Epithelial cell of umbilical artery (primary cell): ENCODE measurements at places on chromosomes 1 and 21. TPM values are rescaled to one million over a fixed set of nuclear protein-coding genes. Genes with fewer than 3 reads are reported as not detected.

SLAMF8 gene
- total RNA-seq = not detected in 2 replicates

SAMD11 gene
- under 0.01 and 0.32 TPM in 2 replicates for total RNA-seq

TP73 gene
- under 0.01 TPM in 1 of 2 replicates, not detected in the other for total RNA-seq

NSUN4 gene
- 14.3 and 26.6 TPM in 2 replicates for total RNA-seq

ELAVL4 gene
- not detected in 2 replicates for total RNA-seq

NUAK2 gene
- 0.32 and 0.76 TPM in 2 replicates for total RNA-seq

ZBTB37 gene
- total RNA-seq = 2.9 and 6.4 TPM in 2 replicates

OR2L8 gene
- total RNA-seq = under 0.01 and 0.30 TPM in 2 replicates

CFAP126 gene
- total RNA-seq = not detected in 2 replicates

HENMT1 gene
- total RNA-seq = 2.6 and 2.9 TPM in 2 replicates

GPR89B gene
- 18.8 and 22.6 TPM in 2 replicates for total RNA-seq

SH3D21 gene
- total RNA-seq = 0.91 and 0.97 TPM in 2 replicates

RGSL1 gene
- total RNA-seq = not detected in 2 replicates

SH2D2A gene
- 0.97 TPM in 1 of 2 replicates, not detected in the other for total RNA-seq

GPR25 gene
- not detected in 2 replicates for total RNA-seq

DDR2 gene
- 6.8 and 16.7 TPM in 2 replicates for total RNA-seq

OR6K6 gene
- not detected in 2 replicates for total RNA-seq

LDLRAD1 gene
- total RNA-seq = not detected in 2 replicates

BCAR3 gene
- 33.5 and 56.2 TPM in 2 replicates for total RNA-seq

FMO5 gene
- total RNA-seq = 0.65 and 0.76 TPM in 2 replicates

SLC9C2 gene
- 0.32 TPM in 1 of 2 replicates, not detected in the other for total RNA-seq

FCGR3A gene
- not detected in 2 replicates for total RNA-seq

CAPZB gene
- 107 and 118 TPM in 2 replicates for total RNA-seq

SLC2A5 gene
- not detected in 2 replicates for total RNA-seq

HEYL gene
- under 0.01 TPM in 1 of 2 replicates, not detected in the other for total RNA-seq

PTGER3 gene
- total RNA-seq = under 0.01 and 0.32 TPM in 2 replicates

DENND2D gene
- total RNA-seq = 0.97 and 2.3 TPM in 2 replicates

KCNC4 gene
- total RNA-seq = 1.6 and 4.1 TPM in 2 replicates

TINAGL1 gene
- 443 and 581 TPM in 2 replicates for total RNA-seq

C1orf226 gene
- total RNA-seq = 0.32 and 1.5 TPM in 2 replicates

PRAMEF20 gene
- not detected in 2 replicates for total RNA-seq

RNF223 gene
- not detected in 2 replicates for total RNA-seq

RHD gene
- not detected in 2 replicates for total RNA-seq

S100A5 gene
- not detected in 2 replicates for total RNA-seq

ARTN gene
- total RNA-seq = 0.15 and 0.32 TPM in 2 replicates

RNF2 gene
- 24.4 and 26.3 TPM in 2 replicates for total RNA-seq

OR2L13 gene
- total RNA-seq = not detected in 2 replicates

SLAMF9 gene
- total RNA-seq = not detected in 2 replicates

VANGL1 gene
- total RNA-seq = 6.2 and 8.8 TPM in 2 replicates

HES3 gene
- total RNA-seq = not detected in 2 replicates

CCDC30 gene
- total RNA-seq = 0.32 and 0.46 TPM in 2 replicates

CA14 gene
- not detected in 2 replicates for total RNA-seq

KIF17 gene
- total RNA-seq = 0.15 and 0.32 TPM in 2 replicates

NTMT2 gene
- total RNA-seq = not detected in 2 replicates

SELENOF gene
- 213 and 260 TPM in 2 replicates for total RNA-seq

CHD5 gene
- total RNA-seq = under 0.01 TPM in 1 of 2 replicates, not detected in the other

ATF3 gene
- 0.65 and 4.9 TPM in 2 replicates for total RNA-seq

MLLT11 gene
- total RNA-seq = 3.8 and 5.8 TPM in 2 replicates

DNM3 gene
- total RNA-seq = 0.76 and 0.97 TPM in 2 replicates

BRDT gene
- not detected in 2 replicates for total RNA-seq
